ENCODE measurements at places on chromosomes 4 and X.
A peak's percentile ranks its signal among the peaks of the same experiment; 100 is the strongest.

DNA sequence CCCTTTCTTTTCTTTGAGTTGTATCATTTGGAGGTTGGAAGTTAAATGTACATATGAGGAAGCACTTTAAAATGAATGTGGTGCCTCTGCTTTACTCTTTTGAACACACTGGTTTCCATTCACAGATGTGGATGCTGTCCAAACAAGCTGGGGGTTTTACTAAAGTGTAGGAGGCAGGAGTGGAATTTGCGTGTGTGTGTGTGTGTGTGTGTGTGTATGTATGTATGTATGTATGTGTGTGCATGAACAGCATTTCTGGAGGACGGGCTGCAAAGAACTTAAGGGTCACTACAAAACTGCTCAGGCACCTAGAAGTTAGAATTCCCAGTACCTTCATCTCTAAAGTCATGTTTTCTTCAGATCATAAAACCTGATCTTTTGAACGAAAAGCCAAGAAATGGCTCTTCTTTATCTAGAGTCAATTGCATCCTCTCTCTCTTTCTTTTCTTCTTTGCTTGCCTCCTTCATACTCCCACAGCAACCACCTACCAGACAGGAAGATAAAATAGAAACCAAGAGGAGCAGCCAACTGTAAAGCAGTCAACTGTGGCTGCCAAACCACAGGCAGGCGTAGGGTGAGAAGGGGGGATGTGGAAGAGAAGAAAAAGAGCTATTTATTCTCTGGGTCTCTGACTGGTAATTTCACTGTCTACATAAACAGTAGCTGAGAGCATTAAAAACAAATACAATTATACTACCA, 177.0 kb upstream of the RASGEF1B start:
- peak; percentile 6 for DNase-seq

GRCh38 chr4:87077914-87078585, 142.4 kb downstream of the KLHL8 start:
- no peak for DNase-seq

DNA sequence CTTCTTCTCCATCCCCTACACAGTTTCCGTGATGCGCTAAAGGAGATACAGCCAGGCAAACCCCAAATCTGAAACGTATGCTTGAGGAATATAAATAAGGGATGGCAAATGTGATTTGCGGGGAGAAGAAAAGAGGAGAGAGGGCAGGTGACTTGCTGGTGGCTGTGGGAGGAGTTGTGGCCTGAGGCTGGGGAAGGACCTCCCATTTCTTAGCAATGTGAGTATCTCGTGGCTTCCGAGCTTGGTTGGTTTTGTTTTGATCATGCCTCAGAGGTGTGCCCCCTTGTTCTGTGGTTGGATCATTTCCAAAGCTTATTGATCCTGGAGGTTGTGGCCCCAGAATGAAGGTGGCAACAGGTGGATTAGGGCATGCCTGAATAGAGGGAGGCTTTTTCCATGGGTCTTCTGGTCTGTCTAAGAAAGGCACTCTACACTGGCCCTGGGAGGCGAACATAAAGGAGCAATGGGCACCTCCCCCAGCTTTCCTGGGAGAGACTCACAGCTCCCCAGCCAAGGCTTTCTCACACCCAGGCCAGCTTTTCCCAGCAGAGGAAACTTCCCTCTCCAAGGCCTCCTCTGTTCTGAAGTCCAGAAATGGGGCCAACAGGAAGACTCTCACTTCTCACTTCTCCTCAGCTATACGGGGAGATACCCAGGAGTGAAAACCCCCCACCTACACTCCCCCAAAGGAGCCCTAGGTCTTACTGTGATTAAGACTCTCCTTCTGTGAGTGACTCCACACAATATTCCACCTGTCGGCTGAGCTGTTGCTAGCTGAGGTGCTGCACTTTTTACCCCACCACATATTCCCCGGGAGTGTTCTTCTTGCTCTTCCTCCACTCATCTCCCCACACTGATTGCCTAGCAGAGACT, 40.0 kb downstream of the C4orf51 start:
- DNase-seq = no peak

GRCh38 chr4:152605641-152606335, 69.9 kb upstream of the FBXW7 start:
- DNase-seq = no peak

- DNase-seq = no peak
These were observed 62.9 kb upstream of the FMR1 start for GRCh38 chrX:147848543-147849443.
